Stimulated activated naive CD4-positive, alpha-beta T cell treated with Interleukin-2 at 50 U/mL for 16 hours (primary cell): ENCODE measurements at places on chromosomes 3 and 15.

DNA sequence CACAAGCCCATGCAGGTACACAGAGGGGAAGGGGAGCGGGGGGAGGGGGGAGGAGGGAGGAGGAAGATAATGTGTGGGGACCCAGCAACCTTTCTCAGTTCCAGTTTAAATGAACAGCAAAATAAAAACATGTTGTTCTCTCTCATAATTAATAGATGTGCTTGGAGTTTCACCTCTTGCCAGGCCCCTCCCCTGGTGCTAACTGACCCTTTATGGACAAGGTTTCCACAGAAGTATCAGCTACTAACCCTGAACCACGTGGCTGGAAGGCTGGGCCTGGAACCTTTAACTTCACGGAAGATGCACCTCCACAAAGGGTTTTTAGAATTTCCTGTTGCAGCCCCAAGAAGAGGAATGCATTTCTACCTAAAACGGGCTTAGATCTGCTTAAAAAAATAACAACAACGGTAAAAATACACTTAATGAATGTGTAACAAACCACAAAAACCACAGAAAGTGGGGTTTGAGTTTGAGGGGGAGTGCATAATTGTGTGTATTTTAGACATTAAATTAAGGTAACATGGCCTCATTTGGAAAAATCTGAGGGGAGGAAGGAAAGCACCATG lies 14.8 kb upstream of the SMAD3 start:
- DNase-seq: no peak

GRCh38 chr15:83694536-83694935 lies 40.6 kb downstream of the ADAMTSL3 start:
- no peak for DNase-seq

DNA sequence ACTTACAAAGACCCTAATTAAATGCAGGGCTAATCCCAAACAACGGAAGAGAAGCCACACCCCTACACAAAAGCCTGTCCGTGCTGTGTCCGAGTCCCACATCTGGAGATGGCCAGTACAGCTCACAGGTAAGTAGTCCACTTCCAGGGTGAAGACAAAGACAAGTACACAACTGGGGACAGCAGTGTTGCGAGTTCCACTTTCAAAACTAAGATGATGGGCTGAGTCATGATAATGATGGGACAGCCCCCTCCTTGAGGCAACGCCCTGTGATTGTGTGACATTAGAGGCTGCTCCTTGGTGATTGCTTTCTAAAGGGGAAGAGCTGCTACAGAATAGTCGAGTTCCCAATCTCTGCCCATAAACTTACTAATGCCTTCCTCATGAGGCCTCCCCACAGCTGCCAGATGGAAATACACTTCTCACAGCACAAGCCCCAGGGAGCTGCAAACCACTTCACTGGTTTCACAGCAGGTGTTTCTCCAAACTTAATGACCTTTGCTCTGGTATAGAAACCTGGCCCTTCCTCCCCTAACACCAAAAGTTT lies 27.6 kb downstream of the RFT1 start:
- peak; percentile 27 for DNase-seq

GRCh38 chr15:73851689-73852088 lies 21.7 kb upstream of the TBC1D21 start:
- peak; percentile 3 for DNase-seq

DNA sequence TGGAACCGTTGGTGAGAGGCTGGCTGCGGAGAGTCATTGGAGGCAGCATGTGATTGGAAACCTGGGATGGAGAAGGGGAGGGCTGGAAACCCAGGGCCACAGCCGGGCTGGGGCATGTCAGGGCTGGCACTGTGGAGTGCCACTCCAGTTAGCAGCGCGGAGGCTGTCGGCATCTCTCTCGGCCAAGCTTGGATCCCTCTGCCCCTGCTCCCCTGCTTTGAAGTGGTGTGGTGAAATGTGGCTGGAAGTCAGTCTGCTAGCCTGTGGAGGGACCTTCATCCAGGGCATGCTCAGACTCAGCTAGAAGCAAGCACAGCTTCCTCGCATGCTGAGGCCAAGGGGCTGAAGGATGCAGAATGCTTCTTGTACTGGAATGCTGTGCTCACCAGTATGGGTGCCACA lies 13.5 kb downstream of the SLCO3A1 start:
- no peak for DNase-seq

DNA sequence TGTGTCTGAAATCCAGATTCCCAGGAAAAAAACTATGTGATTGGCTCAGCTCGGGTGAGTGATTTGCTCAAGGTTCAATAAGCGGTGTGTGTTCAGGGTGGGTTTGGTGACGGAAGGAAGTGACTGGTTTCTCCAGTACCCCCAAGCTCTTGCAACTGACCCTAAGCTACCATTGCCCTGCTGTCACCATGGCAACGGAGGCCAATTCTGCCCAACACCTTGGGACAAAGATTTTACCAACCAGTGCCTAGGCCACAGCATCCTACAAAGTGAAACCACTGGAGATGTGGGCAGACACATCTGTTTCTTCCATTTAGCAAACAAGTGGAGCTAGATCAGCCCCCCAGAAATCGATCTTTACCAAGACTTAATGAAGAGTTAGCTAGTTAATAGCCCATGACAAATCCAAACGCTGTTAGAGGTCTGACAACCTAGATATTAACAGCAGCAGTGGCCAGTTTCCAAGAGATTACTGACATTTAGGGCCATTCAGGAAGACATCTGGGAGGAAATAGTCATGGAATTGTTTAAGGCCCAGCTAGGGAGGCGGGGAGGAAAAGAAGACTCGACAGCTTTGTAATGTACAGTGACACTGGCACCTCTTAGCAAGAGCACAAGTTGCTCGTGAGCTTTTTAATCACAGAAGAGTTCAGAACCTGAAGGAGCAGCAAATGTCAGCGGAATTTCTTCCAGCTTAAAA lies 195.9 kb downstream of the SLCO3A1 start:
- no peak for DNase-seq

- no peak for DNase-seq
Measured at GRCh38 chr3:55162031-55162795, 234.4 kb upstream of the LRTM1 start.

DNA sequence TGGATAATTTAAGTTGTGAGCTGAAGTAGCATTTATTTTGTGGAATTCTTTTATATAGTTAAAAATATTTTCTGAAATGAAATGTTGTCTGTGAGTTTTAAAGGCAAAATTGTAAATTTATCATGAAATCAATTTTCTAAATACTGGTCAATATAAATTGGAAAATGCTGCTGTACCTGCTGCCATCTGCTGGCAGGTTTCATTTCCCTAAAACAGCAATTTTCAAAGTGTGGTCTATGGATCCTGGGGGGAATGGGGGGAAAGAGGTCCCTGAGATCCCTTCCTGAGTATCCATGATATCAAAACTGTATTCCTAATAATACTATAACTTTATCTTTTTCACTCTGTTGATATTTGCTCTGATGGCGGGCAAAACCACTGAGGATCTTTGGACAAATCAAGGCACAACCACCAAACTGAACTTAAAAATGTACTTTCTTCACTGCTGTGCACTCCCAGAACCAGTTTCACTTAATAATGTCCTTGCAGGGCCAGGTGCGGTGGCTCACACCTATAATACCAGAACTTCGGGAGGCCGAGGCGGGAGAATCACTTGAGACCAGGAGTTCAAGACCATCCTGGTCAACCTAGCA lies 17.2 kb upstream of the CCR4 start:
- no peak for DNase-seq

DNA sequence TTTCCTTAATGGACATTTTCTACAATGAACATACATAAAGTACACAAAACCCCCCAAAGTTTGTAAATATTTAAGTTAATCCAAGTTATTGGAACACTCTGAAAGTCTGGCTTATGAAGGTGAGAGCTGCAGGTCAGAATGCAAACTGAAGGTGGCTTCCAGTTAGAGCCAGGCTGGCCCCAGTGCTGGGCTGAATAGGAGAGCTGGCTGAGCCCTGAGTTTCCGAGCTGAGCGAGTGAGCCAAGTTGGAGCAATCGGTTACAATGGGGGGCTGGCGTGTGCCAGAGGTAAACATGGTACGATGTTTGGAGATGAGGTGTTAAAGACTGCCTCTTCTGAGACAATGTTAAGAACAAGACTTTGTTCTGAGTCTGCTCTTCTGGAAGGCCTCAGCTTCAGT lies 230.8 kb upstream of the MCTP2 start:
- no peak for DNase-seq

- DNase-seq: no peak
Measured at GRCh38 chr3:108388136-108389132, 92.1 kb downstream of the HHLA2 start.

DNA sequence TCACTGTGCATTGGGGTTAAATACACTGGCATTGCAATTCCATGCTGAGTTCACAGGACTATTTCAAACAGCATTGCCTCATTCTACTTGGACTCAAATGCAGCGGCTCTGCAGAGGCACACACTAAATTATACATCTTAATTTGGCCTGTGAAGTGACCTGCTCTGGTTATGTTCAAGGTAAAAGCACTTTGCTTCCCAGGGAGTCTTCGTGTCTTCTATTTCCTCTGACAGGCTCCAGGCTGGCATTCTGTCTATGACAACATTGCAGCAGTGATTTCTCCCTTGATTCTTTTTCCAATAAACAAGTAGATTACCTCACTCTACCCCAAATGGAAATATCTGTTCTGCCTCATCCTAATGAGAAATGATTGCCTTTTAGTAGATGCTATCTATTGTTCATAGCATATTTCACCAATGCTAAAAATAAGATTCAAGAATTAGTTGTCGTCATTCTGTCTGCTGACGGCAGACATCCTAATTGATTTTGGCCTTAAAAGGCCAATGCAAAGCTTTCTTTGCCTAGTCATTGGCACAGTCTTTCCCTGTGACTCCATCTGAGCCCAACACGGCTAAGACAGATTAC lies 33.8 kb downstream of the FMN1 start:
- DNase-seq: no peak

DNA sequence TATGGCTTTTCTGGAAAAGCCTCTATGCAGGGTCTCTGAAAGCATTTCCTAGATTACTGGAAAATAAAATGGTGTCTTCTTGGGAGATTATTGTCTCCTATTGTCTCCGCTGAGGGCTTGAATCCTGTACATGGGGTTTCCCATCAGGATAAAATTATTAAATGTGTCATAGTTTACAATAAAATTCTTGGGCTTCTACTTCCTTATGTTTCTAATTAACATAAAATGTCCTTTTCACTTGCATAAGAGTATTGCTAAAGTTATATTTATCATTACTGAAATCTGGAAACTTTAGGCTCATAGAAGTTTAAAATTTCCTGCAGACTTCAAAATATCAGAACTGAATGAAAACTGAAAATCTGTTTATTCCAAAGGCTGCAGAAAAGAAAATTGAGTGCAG lies 595.5 kb upstream of the AGTR1 start:
- no peak for DNase-seq

- no peak for DNase-seq
Measured at GRCh38 chr3:78757731-78758130, 1010.1 kb downstream of the ROBO1 start.

DNA sequence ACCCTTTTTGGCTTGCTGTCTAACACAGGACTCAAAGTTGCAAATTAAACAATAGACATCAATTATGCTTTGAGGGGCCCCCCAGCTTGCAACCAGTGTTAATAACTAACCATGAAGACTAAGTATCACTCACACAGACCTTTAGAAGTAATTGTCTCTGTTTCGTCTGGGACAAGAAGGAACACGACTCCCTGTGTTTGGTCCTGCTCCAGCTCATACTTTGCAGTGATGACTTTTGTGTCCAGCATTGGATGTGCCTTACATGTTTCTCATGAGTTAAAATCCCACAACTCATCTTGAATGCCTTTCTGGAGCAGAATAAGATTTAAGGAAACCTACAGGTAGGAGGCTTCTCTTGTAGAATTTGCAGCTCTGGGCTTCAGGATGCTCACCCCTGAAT lies 53.1 kb downstream of the GMNC start:
- no peak for DNase-seq

DNA sequence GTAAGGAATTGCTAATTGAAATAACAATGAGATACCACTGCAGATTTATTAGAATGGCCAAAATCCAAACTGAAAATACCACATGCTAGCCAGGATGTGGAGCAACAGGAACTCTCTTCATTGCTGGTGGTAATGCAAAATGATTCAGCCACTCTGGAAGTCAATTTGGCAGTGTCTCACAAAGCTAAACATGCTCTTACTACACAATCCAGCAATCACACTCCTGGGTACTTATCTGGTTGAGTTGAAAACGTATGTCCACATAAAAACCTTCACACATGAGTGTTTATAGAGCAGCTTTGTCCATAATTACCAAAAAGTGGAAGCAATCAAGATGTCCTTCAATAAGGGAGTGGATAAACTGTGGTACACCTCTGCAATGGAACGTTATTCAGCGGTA lies 113.3 kb downstream of the SMAD6 start:
- DNase-seq: no peak

DNA sequence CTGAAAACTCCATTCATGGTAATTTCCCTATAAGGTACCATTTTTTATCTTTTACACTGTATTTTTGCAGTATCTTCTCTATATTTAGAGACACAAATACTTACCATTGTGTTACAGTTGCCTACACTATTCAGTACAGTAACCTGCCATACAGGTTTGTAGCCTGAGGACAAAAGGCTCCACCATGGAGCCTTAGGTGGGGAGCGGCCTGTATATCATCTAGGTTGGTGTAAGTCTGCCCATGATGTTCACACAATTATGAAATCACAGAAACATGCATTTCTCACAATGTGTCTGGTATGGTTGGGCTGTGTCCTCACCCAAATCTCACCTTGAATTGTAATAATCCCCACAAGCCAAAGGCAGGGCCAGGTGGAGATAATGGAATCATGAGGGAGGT lies 43.9 kb upstream of the LYSMD4 start:
- DNase-seq: no peak
